ENCODE measurements at places on chromosomes 3 and 15. TPM values are rescaled to one million over a fixed set of nuclear protein-coding genes. Genes with fewer than 3 reads are reported as not detected.

The ZPLD1 gene
- not detected for total RNA-seq

The PDZRN3 gene
- not detected for total RNA-seq

The UROC1 gene
- not detected for total RNA-seq

The ALDH1A2 gene
- 0.19 TPM for total RNA-seq

The SKIL gene
- total RNA-seq = 22.5 TPM

The TTLL13 gene
- 0.48 TPM for total RNA-seq

The VWA5B2 gene
- 0.35 TPM for total RNA-seq

The TEX55 gene
- total RNA-seq = 0.03 TPM

The CYP1A2 gene
- total RNA-seq = not detected

The CPN2 gene
- total RNA-seq = not detected

The LSMEM2 gene
- total RNA-seq = 0.05 TPM

The POPDC2 gene
- total RNA-seq = 0.18 TPM

The ACKR4 gene
- total RNA-seq = not detected

The SLC28A1 gene
- 0.05 TPM for total RNA-seq

The CDC25A gene
- total RNA-seq = 10.9 TPM

The IL5RA gene
- total RNA-seq = not detected

The SCN11A gene
- total RNA-seq = not detected

The DNAH1 gene
- total RNA-seq = 1.1 TPM

Data from A549 treated with CpdA at 1 μM for 4 hours (cell line).